Epithelial cell of umbilical artery (primary cell): ENCODE measurements at places on chromosomes 11 and 22. TPM values are rescaled to one million over a fixed set of nuclear protein-coding genes. Genes with fewer than 3 reads are reported as not detected.

The OR52I1 gene
- total RNA-seq: not detected in 2 replicates

The KRTAP5-9 gene
- total RNA-seq: not detected in 2 replicates

The RAB3IL1 gene
- 0.32 and 1.1 TPM in 2 replicates for total RNA-seq

The C11orf91 gene
- 0.32 TPM in 1 of 2 replicates, not detected in the other for total RNA-seq
